ENCODE measurements at places on chromosomes 4 and X.

GRCh38 chr4:100517864-100518341 lies at the start of gene EMCN:
Gene EMCN, minus strand, starts transcription at chr4:100518022. Its CDS starts 108 bp downstream, at chr4:100517914.
- no peak for DNase-seq

DNA sequence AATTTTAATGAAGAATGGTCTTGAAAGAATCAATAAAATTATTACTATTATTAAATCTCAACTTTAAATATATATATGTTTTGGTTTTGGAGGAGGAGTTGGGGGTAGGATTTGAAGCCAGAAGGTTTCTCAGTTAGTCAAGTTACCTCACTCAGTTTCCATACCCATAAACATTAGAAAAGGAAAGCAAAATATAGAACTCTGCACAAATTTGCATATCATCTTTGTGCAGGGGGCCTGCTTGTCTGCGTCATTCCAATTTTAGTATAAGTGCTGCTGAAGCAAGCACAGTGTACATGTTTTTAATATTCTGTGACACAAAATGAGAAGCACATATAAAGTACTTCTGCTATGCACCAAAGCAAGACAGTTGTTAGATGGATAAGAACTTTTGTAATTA lies 47.5 kb upstream of the SCRG1 start:
- DNase-seq, result no peak

- DNase-seq, result no peak
These were observed 30.2 kb upstream of the WFS1 start for GRCh38 chr4:6239486-6239885.

DNA sequence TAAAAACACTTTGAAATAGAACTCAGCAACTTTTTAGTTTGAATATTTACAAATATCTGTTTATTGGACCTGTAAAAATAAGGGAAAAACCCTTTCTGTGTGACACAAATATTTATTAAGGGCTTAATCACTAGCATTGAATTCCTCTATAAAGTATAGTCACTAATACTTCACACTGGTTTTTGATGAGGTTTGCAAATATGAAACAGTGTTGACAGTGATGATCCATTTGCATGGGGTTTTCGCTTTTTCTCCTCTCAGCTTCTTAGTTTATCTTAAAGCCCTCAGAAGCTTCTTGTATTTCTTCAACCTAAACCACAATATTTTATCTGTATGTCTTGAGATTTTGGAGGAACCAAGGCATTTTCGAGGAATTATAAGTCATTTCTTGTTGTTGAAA lies 96.6 kb upstream of the TEX13A start:
- no peak for DNase-seq

DNA sequence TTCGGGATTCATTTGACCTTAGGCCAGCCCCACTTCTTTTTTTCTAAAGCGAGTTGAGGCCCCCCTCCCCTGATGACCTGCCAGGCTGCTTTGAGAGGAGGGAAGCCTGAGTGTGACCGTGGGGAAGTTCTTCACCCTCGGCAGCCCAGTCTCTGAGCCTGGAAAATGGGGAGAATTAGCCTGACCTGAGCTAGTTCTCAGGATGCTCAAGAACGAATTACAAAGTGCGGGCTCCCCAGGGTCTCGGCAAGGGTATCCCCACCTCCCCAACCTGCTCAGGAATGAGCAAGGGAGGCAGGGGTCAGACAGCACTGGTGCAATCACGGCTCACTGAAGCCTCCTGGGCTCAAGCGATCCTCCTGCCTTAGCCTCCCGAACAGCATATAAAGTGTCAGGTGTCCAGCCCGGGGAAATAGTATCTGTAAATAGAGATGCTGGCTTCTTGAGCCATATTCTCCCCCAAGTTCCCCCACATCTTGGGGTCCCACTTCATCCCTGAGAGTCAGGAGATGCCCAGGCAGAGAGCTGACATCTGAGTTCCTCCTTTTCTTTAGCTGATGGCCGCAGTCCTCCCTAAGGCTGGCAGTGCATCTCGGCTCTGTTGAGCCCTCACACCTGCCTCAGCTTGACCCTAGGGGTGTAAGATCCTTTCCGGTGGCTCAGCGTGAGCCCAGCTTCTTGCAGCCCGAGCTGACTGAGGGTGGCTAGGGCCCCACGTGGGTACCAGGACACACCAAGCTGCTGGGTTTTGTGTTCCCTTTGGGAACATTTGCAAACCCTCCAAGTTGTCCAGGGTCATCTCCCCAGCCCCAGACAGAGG lies 1.6 kb downstream of the DUSP9 start:
- DNase-seq, result no peak

DNA sequence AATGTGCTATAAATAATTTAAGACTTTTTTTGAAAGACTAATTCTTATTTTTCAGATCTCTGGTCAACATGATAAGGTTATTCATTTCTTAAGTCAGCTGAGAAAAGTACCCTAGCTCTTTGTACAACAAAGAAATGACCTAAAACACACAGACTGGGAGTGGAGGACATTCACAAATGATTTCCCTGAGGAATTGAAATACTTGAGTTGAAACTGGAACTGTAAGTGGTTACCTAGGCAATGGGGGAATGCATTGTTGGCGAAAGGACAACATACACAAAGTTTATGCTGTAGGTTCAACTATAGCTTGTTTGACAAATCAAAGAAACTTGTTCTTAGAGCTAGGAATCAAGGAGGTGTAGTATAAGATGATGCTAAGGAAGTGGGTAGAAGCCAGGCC lies 915.5 kb downstream of the FAT4 start:
- no peak for DNase-seq

DNA sequence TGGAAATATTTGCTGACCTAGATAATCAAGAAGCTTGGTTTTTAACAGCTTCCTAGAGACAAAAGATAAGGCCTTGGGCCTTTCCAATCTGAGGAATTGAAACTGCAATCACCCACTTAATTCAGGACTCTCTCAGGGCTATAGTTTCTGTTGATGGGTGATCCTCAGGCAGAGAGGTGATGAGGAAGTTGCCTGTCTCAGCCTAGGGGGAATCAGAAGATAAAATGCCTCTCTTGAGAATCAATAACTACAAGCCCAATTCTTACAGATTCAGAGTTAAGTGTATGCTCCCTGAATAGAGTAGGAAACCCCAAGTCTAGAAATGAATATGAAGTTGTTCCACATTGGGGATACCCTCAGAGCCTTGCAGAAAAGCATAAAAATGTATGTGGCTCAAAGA lies 45.5 kb downstream of the NFKB1 start:
- DNase-seq, result no peak

GRCh38 chr4:120293341-120293740 lies 226.7 kb upstream of the MAD2L1 start:
- no peak for DNase-seq

- DNase-seq, result no peak
These were observed 37.2 kb downstream of the CXXC4 start for GRCh38 chr4:104457308-104457981.

DNA sequence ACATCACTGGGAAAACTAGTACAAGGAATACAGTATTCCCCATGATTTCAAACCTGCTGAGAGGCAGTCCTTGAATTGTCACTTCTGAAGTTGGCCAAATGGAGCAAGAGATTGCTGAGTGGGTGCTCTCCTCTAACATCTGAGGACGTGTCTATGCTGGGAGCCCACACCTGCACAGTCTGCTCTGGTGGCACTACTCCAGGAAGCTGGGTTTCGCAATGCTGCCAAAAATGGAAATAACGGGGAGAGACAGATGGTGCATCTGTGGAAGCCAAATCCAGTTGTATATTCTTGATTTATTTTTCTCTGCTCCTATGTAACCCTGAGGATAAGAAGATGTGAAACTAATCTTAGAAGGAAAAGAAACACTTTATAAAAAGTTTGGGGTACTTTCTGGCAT lies 240.1 kb upstream of the CTSO start:
- no peak for DNase-seq

DNA sequence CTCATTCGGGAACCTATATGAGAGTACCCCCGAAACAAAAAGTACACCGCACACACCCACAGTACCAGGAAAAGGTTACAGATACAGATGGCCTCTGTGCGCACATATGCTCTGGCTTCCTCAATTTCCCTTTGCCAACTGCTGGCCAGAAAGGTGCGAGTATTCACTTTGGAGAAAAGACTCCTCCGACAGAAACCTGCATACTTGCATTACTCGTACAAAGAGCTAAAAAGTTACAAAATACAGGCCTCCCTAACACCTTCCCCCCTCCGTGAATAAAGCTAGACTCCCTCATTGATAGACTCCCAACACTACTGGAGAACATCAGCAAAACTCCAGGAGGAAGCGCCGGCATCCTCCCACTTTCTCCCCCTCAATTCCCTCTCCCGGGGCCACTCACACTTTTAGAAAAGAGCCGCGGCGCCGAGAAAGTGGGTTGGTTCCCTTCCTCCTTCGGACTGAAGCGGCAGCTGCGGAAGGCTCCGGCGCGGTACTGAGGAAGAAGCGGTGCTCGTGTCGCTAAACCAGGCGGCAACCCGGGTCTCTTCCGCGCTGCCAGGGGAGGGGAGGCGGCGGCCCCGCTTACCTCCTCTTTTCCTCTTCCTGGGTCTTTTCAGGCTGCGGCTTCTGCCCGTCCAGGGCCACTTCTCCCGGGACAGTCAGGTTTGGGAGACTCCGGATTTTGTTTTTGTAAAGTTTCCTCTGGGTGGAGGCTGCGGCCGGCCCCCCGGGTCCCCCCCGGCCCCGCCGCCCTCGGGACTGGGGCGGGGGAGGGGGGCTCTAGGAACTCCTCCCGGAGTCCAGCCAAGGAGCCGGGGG lies 1.1 kb downstream of the FBXW7 start:
- DNase-seq, result no peak

- no peak for DNase-seq
These were observed 2.5 kb upstream of the PDGFRA start for GRCh38 chr4:54226404-54227255.

- DNase-seq, result no peak
These were observed 18.8 kb downstream of the SLC25A31 start for GRCh38 chr4:127748957-127749356.

- DNase-seq, result no peak
These were observed 183.7 kb downstream of the FBXW7 start for GRCh38 chr4:152352215-152352614.

DNA sequence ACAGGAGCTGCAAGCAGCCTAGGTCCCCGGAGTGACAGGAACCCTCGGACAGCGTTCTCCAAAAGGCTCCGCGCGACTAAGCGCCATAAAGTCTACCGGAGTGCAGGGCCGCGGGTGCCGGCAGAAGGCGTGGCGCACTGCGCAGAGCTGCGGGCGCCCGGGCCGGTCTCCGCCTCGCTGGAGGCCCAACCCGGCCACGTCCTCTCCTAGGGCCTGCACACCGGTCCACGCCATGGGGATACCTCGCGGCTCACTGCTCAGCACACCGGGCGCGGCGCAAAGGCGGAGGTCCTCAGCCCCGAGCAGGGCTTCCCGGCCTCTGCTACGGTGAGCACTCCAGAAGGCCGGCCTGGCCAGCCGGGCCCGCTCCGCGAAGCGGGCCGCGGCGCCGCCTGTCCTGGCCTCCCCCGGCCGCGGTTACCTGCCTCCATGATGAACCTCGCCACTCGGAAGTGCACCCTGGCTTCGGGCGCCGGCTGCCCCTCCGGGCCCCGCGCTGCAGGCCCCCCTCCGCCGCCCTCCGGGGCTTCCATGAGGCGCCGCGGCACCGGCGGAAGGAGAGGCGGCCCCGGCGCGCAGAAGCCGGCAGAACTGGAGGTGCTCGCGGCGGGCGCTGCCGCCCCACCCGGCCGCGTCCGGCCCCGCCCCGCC lies at the start of gene CCNQ:
CCNQ (minus strand) TSS at position 599 of the 651 bp plus-strand sequence; CDS start at position 533, 66 bp downstream.
- no peak for DNase-seq

DNA sequence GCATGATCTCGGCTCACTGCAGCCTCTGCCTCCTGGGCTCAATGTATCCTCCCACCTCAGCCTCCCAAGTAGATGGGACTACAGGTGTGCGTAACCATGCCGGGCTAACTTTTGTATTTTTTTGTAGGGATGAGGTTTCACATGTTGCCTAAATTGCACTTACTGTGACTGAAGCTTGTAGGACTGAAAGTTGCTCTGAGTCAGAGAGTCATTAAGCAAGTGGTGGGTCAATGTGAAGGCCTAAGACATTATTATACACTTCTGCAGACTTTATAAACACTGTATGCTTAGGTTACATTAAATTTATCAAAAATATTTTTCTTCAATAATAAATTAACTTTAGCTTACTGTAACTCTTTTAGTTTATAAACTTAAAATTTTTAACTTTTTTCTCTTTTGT lies 170.2 kb downstream of the FAT4 start:
- DNase-seq, result no peak

DNA sequence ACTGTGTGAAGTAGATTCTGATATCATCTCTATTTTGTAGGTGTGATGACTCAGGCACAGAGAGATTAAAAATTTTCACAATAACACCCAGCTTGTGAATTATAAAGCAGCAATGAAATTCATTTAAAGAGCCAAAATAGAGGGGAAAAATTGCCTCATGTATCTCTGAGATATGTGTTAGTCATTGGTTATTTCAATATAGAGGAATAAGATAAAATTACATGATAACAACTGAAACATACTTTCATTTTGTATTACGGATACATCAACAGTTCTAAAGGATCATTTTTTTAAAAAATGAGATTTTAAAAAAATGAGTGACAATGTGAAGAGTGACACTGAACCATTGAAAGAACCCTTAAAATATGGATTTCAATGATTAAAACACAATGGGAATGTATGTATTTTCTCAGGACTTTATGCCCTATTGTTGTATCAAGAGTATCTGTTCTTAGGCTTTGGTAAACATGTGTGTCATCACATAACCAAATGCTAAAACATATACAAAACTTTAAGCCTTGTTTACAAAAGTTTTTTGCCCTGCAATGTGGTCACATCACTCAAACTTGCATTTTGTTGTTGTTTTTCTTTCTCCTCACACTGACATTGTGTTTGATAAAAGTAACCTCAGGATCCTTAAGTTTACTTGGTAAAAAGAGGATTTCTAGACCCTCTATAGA lies 221.3 kb downstream of the ANTXR2 start:
- no peak for DNase-seq

DNA sequence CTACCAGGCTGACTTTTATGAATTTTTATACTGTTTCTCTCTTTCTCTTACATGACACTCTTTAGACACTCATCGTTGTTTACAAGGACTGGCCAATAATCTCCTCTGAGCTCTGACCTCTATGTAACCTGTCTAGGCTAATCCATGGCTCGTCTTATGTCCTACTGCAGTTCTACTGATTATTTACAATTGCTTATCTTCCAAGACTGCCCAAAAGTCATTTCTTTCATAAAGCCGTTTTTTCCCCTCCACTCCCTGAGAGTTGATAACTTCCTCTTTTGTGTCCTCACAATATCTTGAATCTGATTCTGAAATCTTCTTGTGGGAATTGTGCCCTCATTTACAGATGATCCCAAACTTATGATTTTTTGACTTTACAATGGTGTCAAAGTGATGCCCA lies 18.3 kb upstream of the SNCA start:
- no peak for DNase-seq

- no peak for DNase-seq
These were observed 5.9 kb upstream of the SEPTIN6 start for GRCh38 chrX:119698845-119699244.

DNA sequence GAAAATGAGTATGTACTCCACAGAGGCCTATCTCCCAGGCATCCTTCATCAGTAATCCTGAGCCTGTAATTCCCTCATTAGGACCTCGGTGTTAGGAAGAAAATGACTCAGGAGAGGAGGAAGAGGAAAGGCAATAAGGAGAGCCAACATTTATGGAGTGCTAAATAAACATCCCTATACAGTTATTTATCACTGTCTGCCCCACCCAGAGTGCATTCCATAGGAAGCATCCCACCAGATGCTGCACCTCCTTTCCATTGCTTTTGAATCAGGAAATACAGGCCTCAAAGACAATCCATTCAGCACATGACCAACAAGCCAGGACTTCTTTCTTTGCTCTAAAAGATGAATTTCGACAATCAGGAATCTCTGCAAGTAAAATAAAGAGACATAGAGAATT lies 47.6 kb downstream of the USP38 start:
- DNase-seq, result no peak

GRCh38 chr4:169241464-169241863 lies 29.3 kb downstream of the SH3RF1 start:
- DNase-seq, result no peak
